ENCODE measurements at places on chromosomes 2 and 18.

DNA sequence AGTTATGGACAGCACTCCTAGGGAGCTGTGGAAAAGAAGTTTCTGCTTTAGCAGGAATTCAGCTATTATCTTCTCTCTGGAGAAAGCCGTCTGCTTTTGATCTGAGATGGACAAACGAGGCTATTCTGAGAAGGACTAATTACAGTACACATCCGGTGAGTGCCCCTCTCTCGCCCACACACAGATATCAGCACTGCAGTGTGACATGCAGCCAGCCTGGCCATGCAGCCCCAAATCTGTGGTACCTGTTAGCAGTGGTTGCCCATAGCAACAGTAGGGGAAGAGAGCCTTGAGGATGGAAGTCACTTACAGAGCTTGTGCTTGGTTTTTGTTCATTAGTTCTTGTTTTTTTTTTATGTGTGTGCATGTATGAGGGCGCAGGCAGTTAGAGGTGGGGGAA is 73.9 kb upstream of the TRIB2 start:
- DNase-seq: no peak

DNA sequence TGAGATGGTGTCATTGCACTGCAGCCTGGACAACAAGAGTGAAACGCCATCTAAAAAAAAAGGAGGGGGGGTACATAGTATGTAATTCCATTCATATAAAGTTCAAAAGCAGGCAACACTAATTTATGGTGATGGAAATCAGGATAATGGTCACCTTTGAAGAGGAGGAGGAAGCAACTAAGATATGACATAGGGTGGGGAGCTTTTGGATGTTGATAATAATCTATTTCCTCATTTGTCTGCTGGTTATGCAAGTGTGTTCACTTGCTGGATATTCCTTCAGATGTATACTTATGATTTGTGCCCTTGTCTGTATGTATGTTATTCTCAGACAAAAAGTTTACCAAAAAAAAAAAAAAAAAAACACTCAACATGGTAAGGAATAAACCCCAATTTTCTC is 28.6 kb upstream of the ATIC start:
- no peak for DNase-seq

DNA sequence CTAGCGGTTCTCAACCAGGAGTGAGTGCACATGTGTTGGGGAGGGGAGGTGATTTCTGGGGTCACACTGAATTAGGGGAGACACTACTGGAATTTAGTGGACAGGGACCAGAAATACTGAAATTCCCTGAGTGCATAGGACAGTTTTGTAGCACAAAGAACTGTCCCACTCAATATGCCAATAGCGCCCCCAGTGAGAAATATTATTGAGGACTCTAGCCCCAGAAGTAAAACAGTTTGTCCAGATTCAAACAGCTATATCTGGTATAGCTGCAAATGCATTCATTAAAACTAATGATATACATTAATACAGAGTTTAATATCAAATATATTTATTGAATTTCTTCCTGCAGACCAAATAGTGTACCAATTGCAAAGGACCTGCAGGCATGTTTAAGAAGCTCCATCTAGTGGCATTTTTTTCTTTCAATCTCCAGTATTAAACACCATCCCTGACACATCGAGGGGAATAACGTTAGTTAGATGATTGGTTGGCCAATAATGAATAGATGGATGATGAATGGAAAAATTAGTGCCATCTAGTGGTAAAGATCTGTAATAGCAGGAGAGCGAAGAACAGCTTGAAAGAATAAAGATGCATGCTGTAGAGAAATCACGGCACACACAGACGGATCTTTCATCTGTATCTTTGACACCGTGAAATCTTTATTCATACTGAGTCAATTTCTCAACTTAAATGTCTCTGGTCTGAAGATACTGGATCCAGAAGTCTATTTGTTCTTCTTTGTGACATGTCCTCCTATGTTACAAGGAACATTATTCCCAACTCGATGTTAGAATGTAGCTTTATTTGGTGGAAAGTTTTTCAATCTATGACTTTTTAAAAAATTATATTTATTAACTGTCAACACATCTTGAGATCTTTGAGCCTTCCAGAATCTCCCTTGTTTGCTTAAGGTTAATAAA is 62.5 kb downstream of the DHRS9 start:
- DNase-seq: no peak

- DNase-seq: no peak
Measured at GRCh38 chr18:49026501-49027373, 76.0 kb upstream of the SMAD7 start.

- no peak for DNase-seq
Measured at GRCh38 chr2:128986026-128986715, 667.5 kb upstream of the HS6ST1 start.

All from stimulated activated CD4-positive, alpha-beta T cell treated with anti-CD3 and anti-CD28 coated beads, TNF-alpha, amount 100 ng/mL, for 24 hours (primary cell).